ENCODE measurements at places on chromosomes 1 and 21.

- no peak for DNase-seq
Observed at GRCh38 chr21:42378418-42378817, 12.1 kb upstream of the TFF1 start.

DNA sequence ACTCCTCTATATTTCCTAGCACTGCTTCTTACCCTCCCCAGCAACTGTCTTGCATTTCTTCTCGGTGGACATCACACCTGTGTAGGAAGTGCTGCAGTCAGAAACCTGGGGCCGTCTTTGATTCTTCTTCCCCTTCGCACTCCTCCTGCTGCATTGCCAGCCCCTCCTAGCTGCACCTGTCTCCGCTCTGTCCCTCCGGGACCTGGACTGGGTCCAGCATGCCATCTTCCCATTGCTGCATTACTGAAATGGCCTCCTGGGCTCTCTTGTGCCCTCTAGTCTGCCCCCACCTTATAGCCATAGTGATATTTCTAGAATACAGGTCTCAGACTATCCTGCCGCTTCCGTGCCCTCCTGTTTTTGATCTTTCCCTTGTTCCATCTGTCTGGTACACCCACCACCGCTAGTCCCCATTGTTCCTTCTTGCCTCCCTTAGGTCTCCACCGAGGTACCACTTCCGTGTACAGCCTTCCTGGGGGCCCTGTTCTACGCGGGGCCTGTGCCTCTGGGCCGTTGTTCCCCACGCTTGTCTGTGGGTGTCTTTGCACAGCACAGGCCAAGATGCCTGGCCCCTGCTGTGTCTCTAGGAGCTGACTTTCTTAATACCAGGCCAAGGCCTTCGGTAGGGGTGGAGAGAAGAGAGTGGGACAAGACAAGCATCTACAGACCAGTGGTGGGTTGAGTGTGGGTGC, 107.6 kb downstream of the GALNT2 start:
- DNase-seq: no peak

GRCh38 chr1:27366113-27366410, 699 bp downstream of the MAP3K6 start:
- DNase-seq: peak; percentile 64

DNA sequence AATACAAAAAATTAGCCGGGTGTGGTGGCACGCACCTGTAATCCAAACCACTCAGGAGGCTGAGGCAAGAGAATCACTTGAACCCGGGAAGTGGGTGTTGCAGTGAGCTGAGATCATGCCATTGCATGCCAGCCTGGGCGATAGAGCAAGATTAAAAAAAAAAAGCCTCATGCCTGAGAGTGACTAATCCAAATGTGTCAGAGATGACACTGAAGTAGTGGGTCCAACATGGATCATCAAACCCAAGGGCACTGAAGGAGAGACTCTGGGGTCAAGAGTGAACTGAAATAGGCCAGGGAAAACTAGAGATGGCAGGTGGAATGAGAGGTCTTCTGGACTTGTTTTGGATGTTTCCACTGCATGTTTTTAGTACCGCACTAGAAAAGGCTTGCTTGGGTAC, 10.2 kb upstream of the CACHD1 start:
- no peak for DNase-seq

DNA sequence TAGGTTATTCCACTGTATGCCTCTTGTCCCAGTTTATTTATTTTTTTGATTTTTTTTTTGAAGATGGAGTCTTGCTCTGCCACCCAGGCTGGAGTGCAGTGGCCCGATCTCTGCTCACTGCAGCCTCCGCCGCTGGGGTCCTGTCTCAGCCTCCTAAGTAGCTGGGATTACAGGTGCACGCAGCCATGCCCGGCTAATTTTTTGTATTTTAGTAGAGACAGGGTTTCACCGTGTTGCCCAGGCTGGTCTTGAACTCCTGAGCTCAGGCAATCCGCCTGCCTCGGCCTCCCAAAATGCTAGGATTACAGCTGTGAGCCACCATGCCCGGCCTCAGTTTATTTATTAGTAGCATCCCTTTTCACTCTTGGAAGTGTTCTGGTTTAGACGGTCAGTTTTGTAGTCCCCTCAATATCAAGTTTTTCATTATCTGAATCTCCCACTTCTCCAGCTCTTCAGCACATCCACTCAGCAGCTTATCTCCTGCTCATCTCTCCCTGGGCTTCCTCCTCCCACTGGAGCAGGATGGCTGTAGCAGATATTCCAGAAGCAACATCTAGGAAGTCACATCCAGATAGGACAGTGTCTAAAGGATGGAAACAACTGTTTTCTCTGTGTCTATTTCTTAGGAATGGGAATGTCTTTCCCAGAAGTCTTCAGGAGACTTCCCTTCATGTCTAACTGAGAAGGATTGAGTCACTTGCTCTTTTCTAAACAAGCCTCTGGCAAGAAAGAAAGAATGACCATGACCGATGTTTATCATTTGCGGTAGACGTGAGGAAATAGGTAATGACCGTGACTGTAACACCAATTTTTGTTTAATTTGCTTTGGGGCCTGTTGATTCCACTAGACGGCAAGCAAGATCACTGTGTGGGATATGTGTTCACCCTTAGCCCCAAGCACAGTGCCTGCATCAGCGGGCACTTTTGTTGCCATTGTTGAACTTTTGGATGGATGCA, 14.4 kb downstream of the CCDC190 start:
- DNase-seq: no peak

Measured in memory B cell (primary cell).